ENCODE measurements at places on chromosomes 6 and 20.

- DNase-seq = no peak
Observed at GRCh38 chr6:16265351-16266341, 27.3 kb downstream of the GMPR start.

- no peak for DNase-seq
Observed at GRCh38 chr6:110810896-110811586, 4.2 kb downstream of the CDK19 start.

- no peak for DNase-seq
Observed at GRCh38 chr6:169186496-169187169, 67.0 kb downstream of the THBS2 start.

GRCh38 chr6:149503276-149503675 lies 18.5 kb upstream of the ZC3H12D start:
- DNase-seq = no peak
